ENCODE measurements at places on chromosomes 4 and X.

DNA sequence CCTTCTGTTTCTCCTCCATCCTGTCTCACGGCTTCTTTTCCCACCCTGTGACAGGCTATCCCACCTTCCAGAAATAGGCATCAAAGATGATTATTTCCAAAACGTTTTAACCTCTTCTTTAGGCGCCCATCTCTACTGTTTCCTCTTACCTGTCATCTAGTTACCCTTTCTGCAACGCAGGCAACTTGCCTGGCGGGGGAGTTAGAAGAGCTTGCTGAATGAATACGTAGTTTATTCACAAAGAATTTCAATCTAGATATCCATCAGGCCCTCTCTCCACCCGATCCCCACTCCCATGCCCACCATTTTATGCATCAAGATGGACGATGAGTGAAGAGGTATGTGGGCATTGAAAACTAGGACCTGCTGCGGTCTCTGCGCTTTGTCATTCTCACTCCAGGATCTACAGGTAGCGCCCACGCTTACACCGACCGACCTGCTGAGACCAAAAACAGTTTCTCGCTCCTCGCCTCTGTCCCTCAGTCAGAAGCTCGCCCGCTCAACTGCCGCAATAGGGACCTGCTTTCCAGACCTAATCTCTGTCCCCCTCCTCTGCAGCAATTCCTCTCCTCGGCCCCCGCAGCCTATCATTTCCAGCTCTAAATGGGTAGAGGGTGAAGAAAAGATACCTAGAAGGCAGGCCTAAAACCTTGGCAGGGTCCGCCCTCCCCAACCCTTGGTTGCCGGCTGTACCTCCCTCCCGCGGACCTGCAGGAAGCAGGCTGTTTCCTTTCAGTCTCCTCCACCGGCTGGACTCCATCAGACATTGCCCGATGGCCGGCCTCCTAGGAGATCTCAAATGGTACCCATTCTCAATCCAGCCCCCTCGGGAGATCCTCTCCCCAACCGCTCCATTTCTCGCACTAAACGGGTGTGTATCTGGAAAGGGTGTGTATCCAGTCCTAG, 624 bp downstream of the BEX5 start:
- peak; percentile 27 for DNase-seq

- DNase-seq, result no peak
Measured at GRCh38 chr4:52477191-52477780, 181.8 kb downstream of the USP46 start.

DNA sequence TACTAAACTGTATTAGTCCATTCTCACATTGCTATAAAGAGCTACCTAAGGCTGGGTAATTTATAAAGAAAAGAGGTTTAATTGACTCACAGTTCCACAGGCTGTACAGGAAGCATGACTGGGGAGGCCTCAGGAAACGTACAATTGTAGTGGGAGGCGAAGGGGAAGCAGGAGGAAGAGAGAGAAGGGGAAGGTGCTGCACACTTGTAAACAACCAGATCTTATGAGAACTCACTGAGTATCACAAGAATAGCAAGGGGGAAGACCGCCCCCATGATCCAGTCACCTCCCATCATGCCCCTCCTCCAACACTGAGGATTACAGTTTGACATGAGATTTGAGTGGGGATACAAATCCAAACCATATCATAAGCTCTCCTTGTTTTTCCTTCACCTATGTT, 40.9 kb downstream of the RPA4 start:
- DNase-seq, result no peak

DNA sequence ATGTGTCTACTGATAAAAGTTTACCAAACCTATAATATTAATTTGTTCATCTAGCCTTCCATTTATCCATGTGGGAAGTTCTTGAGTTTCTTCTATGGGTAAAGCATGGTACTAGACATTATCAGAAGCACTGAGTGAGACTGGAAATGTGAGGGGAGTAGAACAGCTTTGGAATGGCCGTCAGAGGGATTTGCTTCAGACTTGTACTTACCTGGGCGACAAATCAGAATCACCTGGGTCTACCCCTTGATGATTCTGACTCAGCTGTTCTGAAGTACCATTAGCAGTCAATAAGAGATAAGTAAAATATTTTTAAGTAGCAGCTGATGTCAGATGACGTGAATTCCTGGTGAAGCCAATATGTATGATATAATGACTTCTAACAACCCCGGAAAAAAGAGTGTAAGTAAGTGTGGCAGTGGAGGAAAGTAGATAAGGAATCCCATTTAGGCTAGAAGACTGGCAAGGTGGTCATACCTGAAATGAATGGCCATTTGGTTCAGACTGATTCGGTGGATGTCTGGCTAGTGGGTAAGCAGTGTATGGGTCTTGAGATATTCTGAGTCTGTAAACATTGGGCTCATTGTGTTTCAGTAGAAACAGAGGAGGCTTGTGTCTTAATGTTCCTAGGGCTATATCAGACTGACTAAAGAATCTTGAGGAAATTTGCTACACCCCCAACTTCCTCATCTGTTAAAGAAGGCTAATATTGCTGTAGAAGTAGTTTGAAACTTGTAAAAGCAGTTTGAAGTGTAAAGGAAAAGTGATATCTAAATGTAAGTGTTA, 409.2 kb downstream of the NKX6-1 start:
- no peak for DNase-seq

DNA sequence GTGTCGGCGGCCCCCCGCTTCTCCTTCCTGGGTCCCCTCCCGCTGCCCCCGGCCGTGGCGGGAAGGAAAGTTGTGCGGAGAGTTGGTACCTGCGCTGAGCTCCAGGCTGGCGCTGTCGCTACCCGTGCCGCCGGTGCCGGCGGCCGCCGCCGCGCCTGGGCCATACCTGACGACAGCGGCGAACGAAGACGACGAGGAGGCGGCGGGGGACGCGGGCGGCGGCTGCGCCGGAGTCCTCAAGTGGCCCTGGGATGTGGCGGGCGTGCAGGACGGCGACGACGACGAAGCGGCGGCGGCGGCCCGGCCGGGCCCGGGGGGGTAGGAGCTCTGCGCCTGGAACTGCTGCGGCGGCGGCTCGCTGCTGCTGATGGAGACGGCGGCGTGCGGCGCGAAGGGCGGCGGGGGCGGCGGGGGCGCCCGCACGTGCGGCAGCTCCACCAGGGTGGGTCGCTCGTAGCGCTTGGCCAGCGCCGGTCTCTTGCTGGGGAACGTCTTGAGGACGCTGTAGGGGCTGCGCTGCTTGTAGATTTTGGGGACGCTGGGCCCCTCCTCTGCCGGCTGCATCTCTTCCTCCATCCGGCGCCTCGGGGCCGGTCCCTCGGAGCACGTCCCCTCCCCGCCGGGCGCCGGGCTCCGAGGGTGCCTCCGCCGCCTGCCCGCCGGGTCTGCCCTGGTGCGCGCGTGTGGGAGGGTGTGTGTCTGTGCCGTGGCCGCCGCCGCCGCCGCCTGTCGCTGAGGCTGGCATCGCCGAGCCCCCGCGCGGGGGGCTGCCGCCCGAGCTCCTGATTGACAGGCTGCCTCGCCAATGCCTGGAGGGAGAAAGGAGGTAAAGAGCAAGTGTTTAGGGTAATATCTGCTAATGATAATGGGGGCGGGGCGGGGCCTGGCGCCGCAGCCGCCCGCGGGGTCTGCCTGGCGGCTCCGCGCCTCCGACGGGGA, 618 bp downstream of the BEND4 start:
- DNase-seq, result peak; percentile 32

DNA sequence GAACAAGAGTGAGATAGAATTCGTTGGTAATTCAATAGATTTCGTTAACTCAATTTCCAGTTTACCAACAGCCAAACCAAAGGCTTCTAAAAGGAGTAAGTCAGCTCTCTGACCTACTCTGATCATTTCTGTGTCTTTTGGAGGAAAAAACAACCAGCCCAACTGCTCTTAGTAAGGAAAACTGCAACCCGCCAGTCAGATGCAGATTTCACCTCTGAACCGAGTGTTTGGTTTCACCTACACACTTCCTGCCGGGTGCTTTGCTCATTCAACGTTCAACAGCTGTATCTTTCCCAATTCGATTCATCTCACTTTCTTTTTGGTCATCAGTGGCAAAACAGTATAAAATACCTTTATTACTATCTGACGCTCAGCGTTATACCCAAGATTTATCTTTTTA, 24.5 kb downstream of the TMSB4X start:
- peak; percentile 55 for DNase-seq

GRCh38 chr4:87843936-87844335, 11.2 kb downstream of the MEPE start:
- DNase-seq, result no peak

DNA sequence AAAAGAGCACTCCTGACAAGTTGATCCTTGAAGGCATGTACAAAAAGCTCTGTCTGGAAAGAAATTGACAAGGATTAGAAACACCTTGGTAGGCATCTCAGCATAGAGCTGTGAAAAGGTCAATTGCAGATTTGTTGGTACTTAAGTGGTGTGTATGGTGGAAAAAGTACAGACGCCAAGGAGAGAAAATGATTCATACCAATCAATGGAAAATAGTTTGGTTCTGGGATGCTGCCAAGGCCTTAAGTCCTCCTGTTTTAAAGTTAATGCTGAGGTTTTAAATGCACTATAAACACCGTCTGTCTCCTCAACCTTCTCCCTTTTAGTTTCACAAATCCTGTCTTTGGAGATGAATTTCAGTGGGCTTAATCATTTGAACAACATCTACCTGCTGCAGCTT, 524.1 kb downstream of the IL15 start:
- no peak for DNase-seq

DNA sequence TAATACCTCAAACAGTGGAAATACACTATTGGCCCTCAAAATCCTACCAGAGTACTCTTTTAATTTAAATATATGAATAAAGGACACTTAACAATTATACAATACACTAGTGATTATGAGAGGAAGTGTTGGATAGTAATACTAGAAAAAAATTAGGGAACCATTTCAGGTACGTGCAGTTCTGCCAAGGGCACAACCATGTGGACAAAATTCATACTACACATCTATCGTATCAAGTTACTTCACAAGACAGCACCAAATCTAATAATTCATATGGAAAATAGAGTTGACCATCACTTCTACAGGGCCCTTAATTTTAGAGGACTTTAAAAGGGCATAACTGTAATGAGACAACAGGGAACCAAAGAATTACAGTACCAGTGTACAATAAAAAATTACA, 69.2 kb upstream of the ZCCHC13 start:
- no peak for DNase-seq

DNA sequence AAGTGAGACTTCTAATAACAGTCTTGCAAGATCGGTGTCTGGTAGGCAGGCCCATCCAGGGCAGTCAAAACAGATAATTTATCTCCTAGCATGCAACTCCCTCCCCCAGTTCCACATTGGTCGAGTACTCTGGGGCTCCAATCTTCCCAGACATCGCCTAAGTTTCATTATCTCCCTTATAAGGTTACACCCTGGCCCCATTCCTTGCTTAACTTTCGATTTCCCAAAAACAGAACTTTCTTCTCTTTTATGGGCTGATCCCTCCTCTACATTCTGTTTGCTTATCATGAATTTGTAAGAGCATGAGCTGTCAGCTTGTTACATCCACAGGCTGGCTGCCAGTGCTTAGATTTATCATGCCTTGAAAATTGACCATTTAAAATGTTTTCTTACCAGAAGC, 471.3 kb downstream of the TECRL start:
- DNase-seq, result no peak

- no peak for DNase-seq
Measured at GRCh38 chr4:74487771-74488170, 42.8 kb downstream of the AREG start.

DNA sequence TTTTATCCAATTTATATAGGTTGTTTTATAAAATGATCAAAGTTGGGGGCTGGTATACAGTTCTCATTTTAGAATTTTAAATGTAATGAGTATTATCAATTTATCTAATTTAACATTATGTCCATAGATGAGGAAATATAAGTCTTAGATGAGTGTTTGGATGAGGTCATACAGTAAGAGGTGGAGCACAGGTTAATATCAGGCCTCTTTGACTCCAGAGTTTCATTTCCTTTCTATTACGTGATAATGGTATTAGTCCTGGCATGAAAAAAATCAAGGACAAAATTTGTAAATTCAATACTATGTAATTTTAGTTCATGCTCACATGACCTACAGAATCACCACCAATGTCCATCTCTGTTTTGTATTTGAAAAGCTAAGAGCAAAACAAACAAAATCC, 269.8 kb downstream of the FSTL5 start:
- no peak for DNase-seq

GRCh38 chr4:80153874-80154544, 43.3 kb upstream of the PRDM8 start:
- DNase-seq, result no peak

- peak; percentile 9 for DNase-seq
Measured at GRCh38 chrX:17613979-17614588, 123.2 kb upstream of the SCML1 start.

DNA sequence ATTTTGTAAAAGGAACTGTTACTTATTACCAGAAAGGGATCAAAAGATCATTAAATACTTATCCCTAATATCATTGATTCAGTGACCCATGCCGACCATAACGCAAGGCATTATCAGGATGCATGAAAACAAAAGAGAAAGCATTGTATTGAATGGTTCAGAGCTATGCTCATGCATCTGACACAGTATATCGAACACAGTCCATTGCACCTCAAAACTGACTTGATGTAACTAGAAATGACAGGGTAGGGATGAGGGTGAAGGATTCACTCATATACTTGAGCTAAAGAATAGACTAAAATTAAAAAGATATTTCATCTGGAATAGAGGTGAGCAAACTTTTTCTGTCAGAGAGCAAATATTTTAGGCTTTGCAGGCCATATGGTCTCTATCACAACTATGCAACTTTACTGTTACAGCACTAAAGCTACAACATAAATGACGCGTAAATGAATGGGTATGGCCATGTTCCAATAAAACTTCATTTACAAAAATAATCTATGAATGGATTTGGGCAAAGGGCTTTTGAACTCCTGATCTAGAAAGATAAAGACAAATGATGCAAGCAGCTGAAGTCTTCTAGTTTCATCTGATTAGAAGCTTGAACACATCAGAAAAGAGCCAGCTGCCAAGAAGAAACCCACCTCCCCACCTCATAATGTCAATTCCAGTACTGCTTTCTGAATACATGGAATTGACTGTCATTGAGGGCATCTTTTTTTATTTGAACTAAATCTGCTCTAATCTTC, 12.9 kb upstream of the SPP1 start:
- DNase-seq, result no peak

GRCh38 chr4:140935254-140935653, 179.1 kb upstream of the TBC1D9 start:
- DNase-seq, result no peak

- no peak for DNase-seq
Measured at GRCh38 chr4:140472156-140472555, 25.9 kb downstream of the MGAT4D start.

DNA sequence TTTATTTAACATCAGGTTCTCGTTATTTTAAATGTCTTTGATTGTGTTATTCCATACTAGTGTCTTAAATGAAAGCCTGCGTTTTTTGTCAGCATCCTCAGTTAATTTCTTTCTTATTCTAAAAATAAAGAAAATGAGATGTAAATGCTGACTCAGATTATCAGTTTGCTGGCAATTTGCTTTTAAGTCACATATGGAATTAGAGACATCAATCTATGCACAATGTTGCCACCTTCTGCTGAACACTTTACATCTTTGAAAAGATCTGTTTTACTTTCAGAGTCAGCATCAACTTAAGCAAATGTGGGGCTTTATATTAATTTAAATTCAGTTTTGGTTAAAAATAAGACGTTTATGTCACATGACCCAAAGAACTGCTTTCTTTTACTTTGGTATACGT, 99.2 kb downstream of the ADGRL3 start:
- DNase-seq, result no peak
